HepG2 (cell line): ENCODE measurements at places on chromosomes 12 and 14. TPM values are rescaled to one million over a fixed set of nuclear protein-coding genes. Genes with fewer than 3 reads are reported as not detected.

- H3K36me3 ChIP-seq, result peaks cover 63% of the 10 kb centered on the region
- H3K4me1 ChIP-seq, result peaks cover 20% of the 10 kb centered on the region
- no peak for DNase-seq
Observed at GRCh38 chr14:21075719-21076437, 5.8 kb downstream of the ARHGEF40 start.

- H3K4me3 ChIP-seq, result no peak within 1 kb of the TSS
- no peaks in the 10 kb centered on the region; the same call in 1 of the 2 replicates for H3K27me3 ChIP-seq
- no peaks in the 10 kb centered on the region for H3K36me3 ChIP-seq
- H3K27ac ChIP-seq, result no peak within 1 kb of the TSS
- no peak for DNase-seq
Observed at GRCh38 chr12:262817-263216, at the start of gene SLC6A13. SLC6A13 (minus strand) TSS chr12:262836; CDS start chr12:260052, 2,784 bp downstream.

- H3K36me3 ChIP-seq, result peaks cover 1% of the 10 kb centered on the region; the same call in 1 of the 2 replicates
- H3K4me1 ChIP-seq, result no peaks in the 10 kb centered on the region
- no peak for DNase-seq
- H3K27ac ChIP-seq, result no peak overlapping the region
- no peak overlapping the region for H3K4me3 ChIP-seq
Observed at GRCh38 chr14:45068396-45068795, 15.5 kb upstream of the PRPF39 start.

IFT81 gene
- 13.0 and 13.3 TPM in 2 replicates for total RNA-seq

DNA sequence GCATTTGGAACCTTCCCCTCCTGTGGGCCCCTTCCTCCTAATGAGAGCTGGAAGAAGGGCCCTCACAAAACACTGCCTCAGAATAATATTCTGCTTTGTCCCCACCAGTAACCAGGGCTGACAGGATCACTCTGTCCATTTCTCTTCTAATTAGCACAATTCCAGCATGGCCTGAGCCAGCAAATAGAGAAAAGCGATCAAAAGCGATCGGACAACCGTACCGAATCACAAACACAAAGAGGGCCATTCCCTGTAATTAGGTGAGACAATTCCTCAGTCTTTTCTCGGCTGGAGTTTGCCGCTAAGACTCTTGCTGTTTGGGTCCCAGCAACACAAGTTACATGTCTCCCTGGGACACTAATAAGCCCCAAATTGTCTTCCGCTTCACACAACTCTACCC, 35.6 kb upstream of the VSX2 start:
- H3K27me3 ChIP-seq, result no peaks in the 10 kb centered on the region
- no peak overlapping the region for H3K27ac ChIP-seq
- no peak overlapping the region for H3K4me3 ChIP-seq
- DNase-seq, result no peak

GRCh38 chr14:62081951-62082350, 319.7 kb downstream of the SNAPC1 start:
- 0 out of 3 replicates have a peak, but pooled peaks cover 2% of the 10 kb centered on the region for H3K27me3 ChIP-seq
- no peaks in the 10 kb centered on the region for H3K36me3 ChIP-seq
- no peak overlapping the region for H3K27ac ChIP-seq
- no peaks in the 10 kb centered on the region for H3K4me1 ChIP-seq

DNA sequence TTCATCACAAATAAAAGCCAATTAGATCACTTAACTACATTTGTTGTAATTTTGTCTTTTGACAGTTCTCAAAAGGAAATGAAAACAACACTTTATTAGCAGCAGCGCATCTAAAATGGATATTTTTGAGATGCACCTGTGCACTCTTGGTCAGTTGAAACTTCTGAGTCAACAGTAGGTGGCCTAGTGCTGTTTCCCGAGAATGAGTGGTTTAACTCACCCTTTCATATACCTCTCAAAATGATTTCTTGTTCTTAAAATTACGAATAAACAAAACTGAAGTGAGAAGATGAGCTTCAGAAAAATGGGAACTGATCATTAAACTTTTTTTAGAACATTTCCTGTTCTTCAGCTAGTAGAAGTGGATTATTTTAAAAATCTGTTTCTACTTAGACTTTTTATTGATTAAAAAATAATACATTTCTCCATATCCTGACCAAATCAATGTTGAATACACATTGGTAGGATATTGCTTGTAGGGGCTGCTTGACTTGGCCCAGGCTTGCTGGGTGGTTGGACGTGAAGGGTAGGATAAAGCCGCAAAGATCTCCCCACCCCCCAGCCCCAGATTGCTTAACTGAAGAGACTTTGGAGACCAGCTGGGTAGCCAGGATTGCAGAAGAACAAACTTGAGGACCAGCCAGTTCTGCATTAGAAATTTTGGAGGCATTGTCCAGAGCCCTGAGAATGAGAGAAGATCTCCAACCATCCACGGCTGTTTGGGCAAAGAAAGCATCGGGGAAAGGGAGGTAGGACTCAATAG, 22.3 kb upstream of the STK38L start:
- H3K27me3 ChIP-seq, result no peaks in the 10 kb centered on the region
- DNase-seq, result no peak
- no peak overlapping the region for H3K27ac ChIP-seq
- H3K4me1 ChIP-seq, result peaks cover 11% of the 10 kb centered on the region

KCNA5 gene
- not detected in 2 replicates for total RNA-seq

GRCh38 chr12:80553316-80553715, 109.3 kb downstream of the PTPRQ start:
- H3K36me3 ChIP-seq, result no peaks in the 10 kb centered on the region
- H3K4me3 ChIP-seq, result no peak overlapping the region
- no peaks in the 10 kb centered on the region for H3K27me3 ChIP-seq
- no peak for DNase-seq
- no peak overlapping the region for H3K27ac ChIP-seq

HOXC13 gene
- total RNA-seq, result 0.07 TPM in 2 replicates

- H3K4me1 ChIP-seq, result no peaks in the 10 kb centered on the region
- no peak overlapping the region for H3K27ac ChIP-seq
- H3K36me3 ChIP-seq, result no peaks in the 10 kb centered on the region
- no peak for DNase-seq
- H3K27me3 ChIP-seq, result no peaks in the 10 kb centered on the region
- H3K4me3 ChIP-seq, result no peak overlapping the region
Observed at GRCh38 chr12:21764065-21764464, 10.4 kb downstream of the KCNJ8 start.

SPRYD4 gene
- 4.1 and 4.5 TPM in 2 replicates for total RNA-seq

TAS2R13 gene
- 0.46 and 1.3 TPM in 2 replicates for total RNA-seq

TOMM20L gene
- 0.46 TPM in 1 of 2 replicates, not detected in the other for total RNA-seq

- no peak overlapping the region for H3K27ac ChIP-seq
- no peak overlapping the region for H3K4me3 ChIP-seq
- no peaks in the 10 kb centered on the region for H3K27me3 ChIP-seq
- DNase-seq, result no peak
- H3K4me1 ChIP-seq, result no peaks in the 10 kb centered on the region
- no peaks in the 10 kb centered on the region for H3K36me3 ChIP-seq
Observed at GRCh38 chr12:11555743-11556625, 93.5 kb upstream of the ETV6 start.

KRT75 gene
- total RNA-seq, result not detected in 2 replicates

SIRT4 gene
- 3.4 and 7.0 TPM in 2 replicates for total RNA-seq

- peak overlapping the region; percentile 96 for H3K27ac ChIP-seq
- peaks cover 39% of the 10 kb centered on the region for H3K4me1 ChIP-seq
- H3K36me3 ChIP-seq, result peaks cover 3% of the 10 kb centered on the region; the same call in 1 of the 3 replicates
- no peaks in the 10 kb centered on the region; the same call in 2 of the 3 replicates for H3K27me3 ChIP-seq
Observed at GRCh38 chr14:21455592-21455911, 371 bp downstream of the CHD8 start.

- H3K27ac ChIP-seq, result no peak overlapping the region
- peaks cover 1% of the 10 kb centered on the region; the same call in 1 of the 2 replicates for H3K36me3 ChIP-seq
- DNase-seq, result no peak
- H3K27me3 ChIP-seq, result no peaks in the 10 kb centered on the region
- H3K4me1 ChIP-seq, result no peaks in the 10 kb centered on the region
Observed at GRCh38 chr12:76852106-76852505, 26.7 kb downstream of the CSRP2 start.

ESR2 gene
- total RNA-seq, result 0.04 TPM in 1 of 2 replicates, not detected in the other

GRCh38 chr12:57126561-57126960, 1.7 kb upstream of the LRP1 start:
- H3K4me3 ChIP-seq, result no peak overlapping the region
- DNase-seq, result no peak
- H3K36me3 ChIP-seq, result no peaks in the 10 kb centered on the region
- H3K27ac ChIP-seq, result peak overlapping the region; percentile 92
- H3K27me3 ChIP-seq, result no peaks in the 10 kb centered on the region; the same call in 2 of the 3 replicates

KRT3 gene
- not detected in 2 replicates for total RNA-seq

- DNase-seq, result no peak
- H3K4me1 ChIP-seq, result no peaks in the 10 kb centered on the region
- H3K27ac ChIP-seq, result no peak overlapping the region
- H3K36me3 ChIP-seq, result no peaks in the 10 kb centered on the region
Observed at GRCh38 chr12:81530352-81530751, 228.8 kb downstream of the PPFIA2 start.

POTEM gene
- total RNA-seq, result not detected in 2 replicates

B4GALNT3 gene
- total RNA-seq, result 2.9 and 4.4 TPM in 2 replicates

RESF1 gene
- 16.8 and 19.6 TPM in 2 replicates for total RNA-seq

DNA sequence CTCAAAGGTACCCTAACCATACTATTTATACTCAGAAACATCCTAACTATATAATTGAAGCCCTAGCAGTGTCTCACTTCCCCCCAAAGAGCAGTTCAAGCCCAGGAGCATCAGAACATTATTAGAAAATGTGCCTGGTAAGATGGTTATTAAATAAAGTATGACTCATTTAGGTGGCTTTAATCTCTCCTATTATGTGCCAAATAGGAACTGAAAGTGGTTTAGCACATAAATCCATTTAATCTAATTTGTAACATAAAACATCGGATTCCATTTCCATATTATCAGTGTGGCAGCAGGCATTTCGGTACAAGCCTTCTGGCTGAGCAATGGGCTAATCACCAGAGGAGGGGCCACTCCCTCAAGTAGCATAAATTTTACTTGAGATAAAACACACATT, 395.2 kb upstream of the TMTC1 start:
- no peaks in the 10 kb centered on the region for H3K4me1 ChIP-seq
- no peak overlapping the region for H3K27ac ChIP-seq
- no peak for DNase-seq
- no peak overlapping the region for H3K4me3 ChIP-seq
- H3K27me3 ChIP-seq, result no peaks in the 10 kb centered on the region

DNA sequence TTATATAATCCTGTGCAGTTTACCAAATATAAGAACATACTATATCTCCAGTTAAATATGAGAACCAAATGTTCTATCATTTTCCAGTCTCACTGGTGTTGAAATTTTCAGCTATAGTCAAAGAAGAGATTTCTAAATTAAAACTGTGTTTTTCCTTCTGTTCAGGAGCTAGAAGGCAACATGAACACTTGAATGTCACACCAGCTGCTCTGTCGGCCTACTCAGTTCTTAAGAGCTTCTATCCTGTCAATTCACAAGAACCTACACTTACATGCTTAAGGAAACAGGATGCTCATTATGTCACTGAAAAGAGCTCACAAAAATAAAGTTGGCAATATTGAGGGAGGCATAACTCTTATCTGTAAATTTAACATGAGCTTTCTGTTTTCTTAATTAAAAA, 43.1 kb downstream of the ATP2B1 start:
- H3K27ac ChIP-seq, result no peak overlapping the region
- no peaks in the 10 kb centered on the region for H3K36me3 ChIP-seq
- no peak overlapping the region for H3K4me3 ChIP-seq
- DNase-seq, result no peak
- H3K27me3 ChIP-seq, result no peaks in the 10 kb centered on the region
- H3K4me1 ChIP-seq, result peaks cover 20% of the 10 kb centered on the region

DNA sequence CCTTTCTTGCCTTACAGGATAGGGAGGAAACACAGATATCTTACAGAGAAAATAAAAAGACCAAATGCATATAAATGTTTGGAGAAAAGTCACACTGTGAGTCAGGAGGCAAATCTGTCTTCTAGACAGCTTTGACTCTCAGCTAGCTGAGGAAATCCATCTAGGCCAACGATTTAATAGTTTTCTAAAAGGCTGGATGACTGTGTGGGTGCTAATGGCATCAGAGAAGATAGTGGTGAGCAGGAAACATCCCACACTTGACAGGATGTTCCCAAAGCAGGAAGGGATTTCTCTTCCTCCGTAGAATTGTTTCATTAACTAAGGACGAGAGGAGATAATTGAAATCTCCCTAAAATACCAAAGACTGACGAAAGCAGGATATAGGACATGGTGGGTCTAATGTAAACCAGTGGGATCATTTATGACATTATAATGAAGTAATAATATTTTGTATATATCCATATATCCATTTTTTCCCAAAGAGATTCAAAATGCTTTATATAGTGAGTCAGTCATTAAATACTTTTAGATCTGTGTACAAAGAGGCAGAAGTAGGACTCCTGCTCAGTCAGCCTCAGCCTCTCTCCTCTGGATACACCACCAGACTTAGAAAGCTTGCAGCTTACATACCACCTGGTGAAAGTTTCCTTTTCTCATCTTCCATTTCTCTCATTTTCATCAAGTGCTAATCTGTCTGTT, 44.3 kb upstream of the PSMA6 start:
- DNase-seq, result no peak
- H3K4me1 ChIP-seq, result no peaks in the 10 kb centered on the region
- H3K36me3 ChIP-seq, result no peaks in the 10 kb centered on the region; the same call in 2 of the 3 replicates
- no peak overlapping the region for H3K4me3 ChIP-seq
- no peaks in the 10 kb centered on the region for H3K27me3 ChIP-seq

GPHN gene
- total RNA-seq, result 19.2 and 37.7 TPM in 2 replicates

- peaks cover 21% of the 10 kb centered on the region for H3K4me1 ChIP-seq
- DNase-seq, result no peak
- H3K4me3 ChIP-seq, result no peak overlapping the region
Observed at GRCh38 chr12:49010092-49010668, 8.4 kb downstream of the PRKAG1 start.

PRPF40B gene
- 2.6 and 5.0 TPM in 2 replicates for total RNA-seq

GRCh38 chr14:58072288-58073071, 79.5 kb downstream of the ARMH4 start:
- DNase-seq, result peak; percentile 56
- no peaks in the 10 kb centered on the region for H3K36me3 ChIP-seq
- no peaks in the 10 kb centered on the region for H3K4me1 ChIP-seq

DNA sequence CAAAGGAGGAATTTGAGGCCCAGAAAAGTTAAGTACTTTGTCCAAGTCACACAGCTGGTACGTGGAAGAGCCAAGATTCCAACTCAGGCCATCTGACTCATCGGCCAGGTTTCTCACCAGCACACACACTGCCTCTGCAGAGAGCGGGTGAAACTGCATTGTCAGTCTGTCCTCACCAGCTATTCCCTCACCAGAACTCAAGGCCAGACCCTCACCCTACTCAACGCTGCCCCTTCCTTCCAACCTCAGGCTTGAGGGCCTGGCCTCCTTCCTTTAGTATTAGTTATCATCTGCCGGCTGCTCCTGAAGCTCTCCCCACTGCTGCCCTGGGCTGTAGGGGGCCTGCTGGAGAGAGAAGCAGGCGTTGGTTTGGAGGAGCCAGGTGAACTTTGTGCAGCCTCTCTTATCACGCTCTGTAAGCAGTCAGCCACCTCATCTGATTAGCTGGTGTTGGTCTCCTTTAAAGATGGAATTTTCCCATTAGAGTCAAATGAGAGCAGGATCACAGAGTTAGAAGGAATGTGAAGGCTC, 16.6 kb upstream of the PLEK2 start:
- no peak overlapping the region for H3K27ac ChIP-seq
- H3K36me3 ChIP-seq, result no peaks in the 10 kb centered on the region
- peak; percentile 60 for DNase-seq
- peaks cover 32% of the 10 kb centered on the region for H3K4me1 ChIP-seq

TMEM233 gene
- not detected in 2 replicates for total RNA-seq

NID2 gene
- not detected in 2 replicates for total RNA-seq

GRCh38 chr12:14885718-14886221, at the start of gene MGP:
MGP (minus strand) TSS chr12:14885854; CDS start chr12:14885791, 63 bp downstream.
- H3K4me3 ChIP-seq, result no peak within 1 kb of the TSS
- no peaks in the 10 kb centered on the region for H3K27me3 ChIP-seq
- H3K36me3 ChIP-seq, result no peaks in the 10 kb centered on the region
- DNase-seq, result no peak

- H3K27me3 ChIP-seq, result peaks cover 11% of the 10 kb centered on the region; the same call in 2 of the 3 replicates
- no peak for DNase-seq
- no peaks in the 10 kb centered on the region for H3K4me1 ChIP-seq
- no peak overlapping the region for H3K27ac ChIP-seq
- no peak overlapping the region for H3K4me3 ChIP-seq
Observed at GRCh38 chr12:15320881-15321280, 1.4 kb upstream of the PTPRO start.

KRT79 gene
- total RNA-seq, result not detected in 2 replicates
